ENCODE measurements at places on chromosomes 6 and 20.

DNA sequence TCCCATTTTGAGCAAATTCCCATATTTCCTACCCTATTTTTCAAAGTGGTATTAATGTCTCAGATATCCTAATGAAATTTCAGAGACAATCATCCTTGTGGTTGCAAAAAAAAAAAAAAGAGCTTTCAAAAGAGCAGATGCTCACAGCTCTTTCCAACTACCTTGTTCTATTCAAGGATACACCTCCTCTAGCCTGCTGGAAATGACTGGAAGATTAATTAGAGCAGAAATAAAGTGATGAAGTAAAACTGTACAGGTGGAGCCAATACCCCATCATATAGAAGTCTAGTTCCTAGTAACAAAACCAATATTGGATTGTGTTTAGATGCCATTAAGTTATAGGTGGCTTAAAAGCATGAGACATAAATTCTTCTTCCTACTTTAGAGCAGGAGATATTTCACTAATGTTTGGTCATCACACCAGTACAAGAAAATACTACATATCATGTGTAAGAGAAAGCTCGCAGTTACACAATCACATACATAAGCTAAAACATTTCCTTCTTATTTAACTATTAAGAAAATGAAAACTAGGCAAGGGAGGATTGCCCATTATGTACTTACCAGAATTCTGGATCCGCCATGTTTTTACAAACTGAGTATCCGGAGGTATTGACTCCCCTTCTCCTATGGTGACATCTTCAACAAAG lies 42.4 kb downstream of the ILRUN start:
- no peak for DNase-seq

GRCh38 chr6:9173229-9173628 lies 737.9 kb upstream of the SLC35B3 start:
- DNase-seq = no peak

- no peak for DNase-seq
Observed at GRCh38 chr6:65633501-65633900, 73.5 kb downstream of the EYS start.

DNA sequence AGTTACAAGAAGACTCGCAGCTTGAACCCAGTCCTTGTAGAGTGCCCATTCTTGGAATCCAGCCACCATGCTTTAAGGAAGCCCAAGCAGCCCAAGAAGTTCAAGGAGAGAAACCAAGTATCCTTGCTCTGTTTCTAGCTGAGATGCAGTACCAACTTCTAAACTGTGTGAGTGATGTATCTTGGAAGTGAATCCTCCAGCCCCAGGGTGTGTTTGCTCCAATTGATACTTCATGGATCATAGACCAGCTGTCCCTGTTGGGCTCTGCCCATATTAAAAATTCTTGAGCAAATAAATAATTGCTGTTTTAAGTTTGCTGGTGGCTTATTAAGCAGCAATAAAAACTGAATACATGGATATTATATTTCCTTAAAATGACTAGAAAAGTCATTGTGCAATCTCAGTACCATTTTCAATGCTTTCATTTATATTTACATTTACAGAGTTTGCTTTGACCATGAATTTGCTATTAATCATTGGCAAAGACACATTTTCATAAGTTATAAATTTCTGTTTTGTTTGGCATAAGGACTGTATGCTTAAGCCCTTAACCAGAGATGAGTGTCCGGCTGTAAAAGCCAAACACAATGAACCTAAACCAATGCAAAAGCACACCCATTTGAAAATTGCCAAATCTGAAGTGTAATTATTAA lies 9.2 kb downstream of the SPTLC3 start:
- DNase-seq = no peak

GRCh38 chr6:40325791-40326190 lies 261.4 kb downstream of the LRFN2 start:
- no peak for DNase-seq

DNA sequence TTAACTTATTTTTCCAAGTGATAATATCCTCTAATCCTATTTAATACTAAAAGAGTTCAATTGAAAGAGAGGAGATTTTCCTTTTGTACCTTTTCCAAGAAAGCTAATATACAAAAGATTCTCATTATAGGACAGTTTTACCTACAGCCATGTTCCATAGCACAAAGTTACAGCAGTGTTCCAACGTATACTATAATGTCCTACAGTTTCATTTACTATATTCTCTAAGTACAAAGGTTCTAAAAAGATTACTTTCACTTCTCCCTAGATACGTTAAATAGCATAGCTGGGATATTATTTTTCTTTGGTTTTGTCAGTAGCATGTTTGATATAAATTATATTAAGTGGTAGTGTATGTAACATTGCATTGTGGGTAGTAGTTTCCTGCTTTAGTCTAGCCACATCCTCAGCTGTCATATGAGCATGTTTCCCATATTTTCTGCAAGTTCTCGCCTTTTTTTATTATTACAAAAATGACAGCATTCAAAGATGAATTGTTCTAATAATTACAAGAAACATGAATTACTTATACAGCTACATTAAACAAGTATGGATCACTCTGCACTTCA lies 4.4 kb upstream of the RUNX2 start:
- DNase-seq = no peak

DNA sequence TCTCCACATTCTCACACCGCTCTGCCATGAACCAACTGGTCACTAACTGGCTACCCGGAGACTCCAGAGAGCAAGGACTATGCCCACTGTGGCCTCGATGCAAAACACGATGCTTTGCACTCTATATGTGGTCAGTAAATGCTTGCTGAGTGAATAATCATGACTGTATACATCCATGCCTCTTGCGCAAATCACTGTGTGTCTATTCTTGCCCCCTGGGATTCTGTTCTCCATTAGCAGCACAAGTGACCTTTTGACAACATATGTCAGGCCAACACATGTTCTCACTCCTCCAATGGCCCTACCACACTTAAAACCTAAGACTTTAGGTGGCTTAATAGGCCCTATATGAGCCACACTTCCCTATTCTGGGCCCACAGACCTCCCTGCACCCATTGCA lies 16.9 kb downstream of the KIF16B start:
- DNase-seq = no peak

GRCh38 chr6:116247285-116247684 lies 6.6 kb downstream of the TSPYL4 start:
- DNase-seq = no peak

- DNase-seq = peak; percentile 77
Observed at GRCh38 chr6:16332175-16332542, 93.8 kb downstream of the GMPR start.

GRCh38 chr6:142846459-142846831 lies 98.5 kb downstream of the HIVEP2 start:
- no peak for DNase-seq

- no peak for DNase-seq
Observed at GRCh38 chr6:154230393-154230792, 126.2 kb downstream of the IPCEF1 start.

GRCh38 chr6:22298475-22298890 lies 1.6 kb upstream of the PRL start:
- DNase-seq = no peak

- no peak for DNase-seq
Observed at GRCh38 chr6:149445095-149445466, 39.7 kb downstream of the ZC3H12D start.

- no peak for DNase-seq
Observed at GRCh38 chr6:149285626-149286025, 31.9 kb upstream of the TAB2 start.

DNA sequence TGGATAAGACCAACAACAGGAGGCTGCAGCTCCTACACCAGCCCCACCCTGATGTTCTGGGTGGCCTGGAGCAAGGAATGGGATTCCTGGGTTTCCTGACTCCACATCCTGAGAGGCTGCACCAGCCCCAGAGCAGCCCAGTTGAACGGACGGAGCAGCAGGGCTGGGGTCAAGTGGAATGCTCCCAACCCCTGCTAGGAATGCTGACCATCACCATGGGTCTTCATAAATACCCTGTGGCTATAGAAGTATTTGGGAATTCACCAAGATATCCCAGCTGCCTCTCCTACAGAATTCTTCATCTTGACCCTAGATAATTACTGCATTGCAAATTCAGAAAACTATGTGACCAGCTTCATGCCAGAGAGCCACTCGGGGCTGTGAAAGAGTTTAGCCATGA lies 180.3 kb downstream of the THBS2 start:
- no peak for DNase-seq

DNA sequence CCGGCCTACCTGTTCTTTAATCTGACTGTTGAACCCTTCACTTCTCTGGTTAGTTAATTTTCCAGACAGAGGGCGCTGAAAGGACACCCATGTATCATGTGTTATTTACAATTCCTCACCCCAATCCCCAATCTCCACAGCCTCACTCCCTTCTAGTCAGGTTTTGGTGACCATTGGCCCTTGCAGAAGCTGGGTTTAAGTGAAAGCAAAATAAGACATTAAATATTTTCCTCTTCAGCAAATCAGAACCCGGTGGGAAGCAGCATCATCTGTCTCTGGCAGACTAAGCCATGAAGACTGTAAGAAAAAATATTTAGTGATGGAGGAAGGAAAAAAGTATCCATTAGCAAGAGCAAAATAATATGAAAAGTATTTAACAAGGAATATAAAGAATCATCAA lies 9.4 kb upstream of the HLA-DQA1 start:
- no peak for DNase-seq

Measured in stimulated activated CD4-positive, alpha-beta T cell treated with anti-CD3 and anti-CD28 coated beads, Interleukin-1b, Interleukin-23, amount 100 ng/mL, for 1 hour (primary cell).